ENCODE measurements at places on chromosomes 3 and 15.

DNA sequence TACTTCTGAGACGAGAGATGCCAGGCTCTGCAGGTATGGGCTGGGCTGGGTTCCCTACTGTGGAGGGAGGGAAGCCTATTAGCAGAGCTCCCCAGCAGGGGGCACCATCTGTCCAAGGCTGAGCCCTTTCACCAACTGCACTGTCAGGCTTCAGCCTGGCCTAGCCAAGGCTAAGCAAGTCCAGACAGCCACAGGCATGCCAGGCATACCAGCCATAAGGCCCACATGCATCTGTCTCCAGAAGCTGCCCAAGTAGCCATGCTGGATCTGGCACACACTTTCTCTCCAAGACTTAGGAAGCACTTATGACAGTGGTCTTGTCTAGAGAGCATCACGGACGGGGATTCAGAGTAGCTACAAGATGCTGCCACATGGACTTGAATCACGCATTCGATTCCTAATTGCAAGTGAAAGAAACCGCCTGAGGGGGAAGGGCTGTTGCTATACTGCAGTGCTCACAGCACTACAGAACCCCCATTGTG lies 28.3 kb downstream of the RUVBL1 start:
- DNase-seq: peak; percentile 85

DNA sequence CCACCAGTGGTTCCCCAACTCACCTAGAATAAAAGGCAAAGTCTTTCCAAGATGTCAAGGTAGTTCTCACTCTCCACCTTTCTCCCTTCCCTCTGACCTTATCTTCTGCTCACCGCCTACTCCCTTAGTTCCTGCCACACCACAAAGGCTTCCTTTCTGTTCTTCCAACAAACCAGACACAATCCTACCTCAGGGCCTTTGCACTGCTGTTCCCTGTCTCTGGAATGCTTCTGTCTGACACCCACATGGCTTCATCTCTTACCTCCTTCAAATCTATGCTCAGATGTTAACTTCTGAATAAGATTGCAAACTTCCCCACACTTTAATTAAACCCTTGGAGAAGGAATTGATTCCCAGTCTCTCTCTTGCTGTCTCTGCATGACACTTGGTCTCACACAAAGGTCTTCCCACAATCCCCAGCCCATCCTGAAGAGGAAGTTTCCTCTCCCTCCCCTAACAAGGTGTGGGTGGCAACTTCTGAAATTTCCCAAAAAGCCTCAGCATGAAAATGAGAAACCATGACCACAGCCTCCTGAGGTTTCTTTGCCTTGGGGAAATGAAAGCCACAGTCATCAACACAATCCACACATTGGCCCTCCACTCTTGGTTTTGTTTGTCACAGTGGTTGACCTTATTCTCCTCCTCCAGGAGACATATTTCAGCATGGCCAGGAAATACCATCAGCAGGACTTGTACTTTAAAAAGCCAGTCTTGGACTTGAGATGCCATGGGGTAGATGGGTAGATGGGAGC lies 3.0 kb upstream of the RYK start:
- no peak for DNase-seq

- no peak for DNase-seq
Observed at GRCh38 chr3:56075089-56075488, 393.2 kb downstream of the ERC2 start.

GRCh38 chr3:195441476-195441991 lies 1.3 kb downstream of the ACAP2 start:
- DNase-seq: no peak

DNA sequence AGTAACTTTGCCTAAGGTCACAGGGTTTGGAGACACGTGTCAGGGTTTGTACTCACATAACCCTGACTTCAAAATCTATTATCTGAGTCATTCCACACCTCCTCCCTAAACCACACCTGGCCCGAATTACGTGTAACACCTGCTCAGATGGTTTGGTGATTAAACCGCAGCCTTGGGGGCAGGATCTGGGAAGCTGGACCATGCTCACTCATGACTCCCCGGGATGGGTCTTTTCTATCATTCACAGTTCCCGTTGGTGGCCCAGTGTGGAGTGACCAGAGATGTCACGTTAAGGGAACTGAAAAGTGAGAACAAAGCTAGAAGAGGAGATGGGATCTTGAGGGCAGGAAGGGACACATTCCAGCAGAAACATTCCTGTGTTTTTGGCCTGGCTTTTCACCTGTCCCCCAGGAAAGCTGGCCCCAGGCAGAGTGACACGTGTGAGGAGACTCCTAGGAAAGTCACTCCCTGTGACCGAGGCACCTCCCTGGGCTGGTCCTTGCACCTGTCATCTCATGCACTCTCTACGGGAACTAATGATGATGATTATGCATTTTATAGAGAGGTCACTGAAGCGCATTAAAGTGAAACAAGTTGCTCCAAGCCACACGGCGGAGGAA lies 75.4 kb upstream of the POMGNT2 start:
- no peak for DNase-seq

DNA sequence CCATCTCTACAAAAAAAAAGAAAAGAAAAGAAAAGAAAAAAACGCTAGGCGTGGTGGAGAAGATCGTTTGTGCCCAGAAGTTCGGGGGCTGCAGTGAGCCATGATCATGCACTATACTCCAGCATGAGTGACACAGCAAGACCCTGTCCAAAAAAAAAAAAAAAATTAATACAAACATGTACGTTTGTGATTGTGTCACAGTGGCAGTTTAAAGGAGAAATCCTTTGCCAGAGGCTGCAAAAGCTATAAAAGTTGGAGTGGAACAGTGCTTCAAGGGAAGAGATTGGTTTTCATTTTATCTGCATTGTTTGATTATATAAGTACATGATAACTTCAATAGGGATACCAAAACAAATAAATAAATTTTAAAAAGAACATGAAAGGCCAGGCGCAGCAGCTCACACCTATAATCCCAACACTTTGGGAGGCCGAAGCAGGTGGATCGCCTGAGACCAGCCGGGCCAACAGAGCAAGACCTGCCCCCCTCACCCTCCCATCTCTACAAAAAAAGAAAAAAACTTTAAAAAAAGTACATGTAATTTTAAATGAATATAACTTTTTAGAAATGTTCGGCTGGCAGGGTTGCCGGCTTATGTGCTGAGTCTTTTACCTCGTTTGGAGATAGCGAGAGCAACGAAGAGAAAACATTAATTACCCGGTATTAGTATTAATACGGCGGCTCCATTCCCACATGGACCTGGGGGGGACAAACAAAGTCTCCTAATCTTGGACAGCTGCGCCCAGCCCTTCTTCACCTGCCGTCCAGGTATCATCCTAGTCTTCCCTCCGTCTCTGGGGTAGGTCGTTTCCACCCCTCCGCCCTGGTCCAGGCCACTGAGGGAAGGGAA lies 573 bp upstream of the DIS3L start:
- peak; percentile 15 for DNase-seq

GRCh38 chr15:74725225-74725774 lies at the start of gene CYP1A1:
Gene CYP1A1 (minus strand): TSS chr15:74725528. CDS start chr15:74723097, 2,431 bp downstream.
- peak; percentile 51 for DNase-seq

DNA sequence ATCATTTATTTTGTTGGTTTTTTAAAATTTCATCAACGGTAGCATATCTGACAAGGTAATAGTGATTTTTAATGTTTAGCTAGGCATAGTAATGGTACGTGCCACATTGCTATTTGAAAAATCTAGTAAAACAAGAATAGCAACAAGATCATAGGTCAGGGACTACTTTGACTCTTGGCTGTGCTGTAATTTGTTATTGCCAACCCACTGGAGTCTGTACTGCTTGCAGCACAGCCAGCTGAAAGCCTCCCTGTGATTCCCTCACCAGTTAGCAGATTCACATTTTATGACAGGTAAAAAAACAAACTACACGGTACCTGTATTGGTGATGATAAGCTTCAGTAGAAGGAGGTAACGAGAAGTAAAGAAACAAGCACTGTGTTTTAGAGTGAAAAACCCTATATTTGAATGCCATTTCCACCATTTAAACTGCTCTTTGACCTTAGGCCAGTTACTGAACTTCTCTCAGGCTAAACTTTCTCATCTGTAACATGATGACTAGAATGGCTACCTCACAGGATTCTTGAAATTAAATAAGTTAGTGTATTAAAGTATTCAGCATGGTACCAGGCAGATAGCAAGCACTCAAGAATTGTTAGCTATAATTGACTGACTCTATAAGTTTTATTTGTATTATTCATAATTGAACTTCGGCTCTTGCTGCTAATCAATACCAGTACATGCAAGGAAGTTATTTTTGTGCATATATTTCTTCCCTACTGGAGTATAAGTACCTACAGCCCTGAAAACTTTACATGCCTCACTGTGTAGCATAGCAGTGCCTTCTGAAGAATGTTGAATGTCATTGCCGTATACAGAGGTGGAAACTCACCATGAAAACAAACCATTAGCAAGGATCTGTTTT lies 16.1 kb downstream of the FILIP1L start:
- no peak for DNase-seq

DNA sequence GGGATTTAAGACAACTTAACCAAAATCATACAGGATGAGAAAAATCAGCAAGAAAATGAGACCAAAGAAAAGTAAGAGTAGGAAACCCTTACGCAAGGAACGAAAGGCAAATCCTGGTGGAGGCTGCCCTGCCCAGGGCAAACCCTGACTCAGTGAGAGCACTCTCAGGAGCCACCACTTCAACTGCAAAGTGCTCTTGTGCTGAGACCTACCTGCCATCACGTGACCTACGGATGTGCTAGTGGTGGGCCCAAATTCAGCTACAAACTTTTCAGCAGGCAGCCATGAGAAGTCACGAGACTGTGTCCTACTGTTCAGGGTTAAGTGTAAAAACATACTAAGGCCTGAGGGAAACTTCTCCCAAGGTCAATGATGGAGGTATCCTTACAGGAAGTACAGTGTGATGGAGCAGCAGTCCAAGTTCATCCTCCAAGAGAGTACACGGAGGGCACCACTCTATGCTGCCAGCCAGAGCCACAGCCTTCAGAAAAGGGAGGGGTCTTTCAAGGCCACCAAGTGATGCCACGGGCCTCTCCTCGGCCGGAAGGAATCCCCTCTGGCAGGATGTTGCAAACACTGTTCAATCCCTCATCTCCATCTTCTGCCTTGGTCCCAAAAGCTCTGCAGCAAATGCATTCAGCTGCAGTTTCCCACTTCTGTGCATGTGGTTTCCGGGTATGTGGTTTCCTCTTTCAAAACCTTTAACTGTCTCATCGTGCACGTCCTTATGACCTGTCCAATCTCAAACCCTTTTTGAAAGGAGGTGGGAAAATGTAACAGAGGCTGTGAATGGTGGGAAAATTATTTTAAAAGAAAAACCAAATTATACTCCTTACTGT lies 9.5 kb downstream of the CHSY1 start:
- DNase-seq: no peak

GRCh38 chr3:132593947-132594323 lies 3.1 kb upstream of the ACKR4 start:
- no peak for DNase-seq

- DNase-seq: no peak
Observed at GRCh38 chr15:59456114-59456513, 18.1 kb downstream of the FAM81A start.

DNA sequence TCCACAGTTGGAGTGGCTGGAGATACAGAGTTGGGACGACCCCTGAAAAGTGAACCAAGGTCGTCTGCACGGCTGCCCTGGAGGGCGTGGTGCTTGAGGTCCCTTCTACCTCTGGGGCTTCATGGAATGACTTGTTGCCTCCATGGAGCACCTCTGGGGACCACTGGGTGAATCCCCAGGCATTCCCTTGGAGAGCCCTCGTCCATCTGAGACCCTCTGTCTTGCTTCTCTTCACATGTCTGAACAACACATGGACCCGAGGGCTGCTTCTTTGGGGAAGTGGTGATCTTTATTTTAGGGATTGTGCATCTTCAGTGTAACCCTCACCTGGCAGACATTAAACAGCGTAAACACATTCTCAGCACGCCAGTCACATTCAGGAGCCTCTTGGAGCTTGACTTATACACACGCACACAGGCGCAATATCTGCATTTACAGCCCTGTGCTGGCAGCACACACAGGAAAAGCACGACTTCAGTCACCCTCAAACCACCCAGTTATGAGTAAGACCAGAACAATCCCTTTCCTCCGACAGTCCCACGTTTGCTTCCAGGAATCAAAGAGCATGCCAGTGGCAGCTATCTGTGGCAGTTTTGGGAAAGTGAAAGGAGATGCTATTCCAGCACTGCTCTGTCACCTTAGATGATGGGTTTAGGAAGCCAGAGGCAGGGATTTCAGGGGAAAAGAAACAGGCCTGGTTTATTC lies 12.6 kb downstream of the FAM107A start:
- no peak for DNase-seq

- DNase-seq: no peak
Observed at GRCh38 chr3:154875142-154875541, 205.0 kb upstream of the MME start.

GRCh38 chr15:42191610-42192346 lies 16.3 kb downstream of the VPS39 start:
- no peak for DNase-seq

- DNase-seq: no peak
Observed at GRCh38 chr3:134296616-134297015, 46.0 kb upstream of the RYK start.

DNA sequence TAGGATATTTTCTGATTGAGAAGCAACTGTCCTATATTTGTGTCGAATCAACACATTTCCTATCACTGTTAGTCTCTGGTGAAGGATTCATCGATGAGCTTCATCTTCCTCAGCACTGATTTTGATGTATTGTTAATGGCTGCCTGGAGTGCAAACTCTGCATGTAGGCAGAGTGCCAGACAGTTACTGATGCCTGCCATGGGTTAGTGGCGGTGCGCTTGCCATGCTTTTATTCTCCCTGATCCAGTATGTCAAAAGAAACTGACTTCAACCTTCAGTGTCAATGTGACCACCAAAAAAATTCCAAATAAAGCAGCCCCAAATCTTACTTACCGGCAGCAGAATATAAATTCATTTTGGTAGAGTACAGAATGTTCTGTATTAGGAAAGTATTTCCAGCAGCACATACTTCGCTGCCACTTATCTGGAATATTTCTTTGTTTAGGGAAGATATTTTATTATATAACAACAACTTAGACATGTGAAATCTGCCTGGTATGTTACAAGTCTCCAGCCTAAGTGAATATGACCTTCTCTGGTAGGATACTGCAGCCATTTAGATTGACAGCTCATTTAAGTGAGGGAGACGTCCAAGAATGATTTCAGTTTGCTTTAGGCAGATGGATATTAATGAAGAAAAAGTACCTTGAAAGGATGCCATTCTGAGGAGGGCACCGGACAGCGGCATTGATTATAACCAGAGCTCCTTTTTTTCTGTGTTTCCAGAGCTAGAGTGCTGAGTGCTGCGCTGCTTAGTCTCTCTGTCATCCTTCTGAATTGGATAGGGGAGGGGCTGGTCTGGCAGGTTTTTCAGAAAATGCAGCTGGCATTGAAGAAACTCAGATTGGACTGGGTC lies 59.9 kb downstream of the ARHGEF26 start:
- no peak for DNase-seq

- DNase-seq: no peak
Observed at GRCh38 chr3:55252921-55253320, 234.2 kb downstream of the WNT5A start.

DNA sequence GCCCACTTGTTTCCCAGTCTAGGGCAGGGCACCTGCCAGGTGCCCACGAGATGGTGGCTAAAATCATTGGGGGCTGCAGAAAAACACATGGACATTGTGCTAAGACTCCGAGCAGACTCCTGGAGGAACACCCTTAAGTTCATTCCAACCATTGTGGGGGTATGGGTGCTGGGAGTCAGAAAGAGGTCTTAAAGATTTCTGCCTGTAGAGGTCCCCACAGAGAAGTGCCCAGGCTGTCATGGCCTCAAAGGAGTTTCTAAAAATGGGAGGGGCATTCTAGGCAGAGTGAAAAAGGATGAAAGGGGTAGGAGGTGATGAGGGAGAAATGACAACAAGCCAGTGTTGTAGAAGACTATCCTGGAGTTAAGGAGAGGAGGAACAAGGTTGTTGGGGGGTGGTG lies 17.1 kb downstream of the RBP1 start:
- no peak for DNase-seq

All from cerebellar cortex (tissue), 1 donor.